Hippocampal formation (tissue), 2 donors: ENCODE measurements at places on chromosomes 12 and 14.

- no peak for DNase-seq
These were observed 77.7 kb downstream of the FLRT2 start for GRCh38 chr14:85607651-85608081.

DNA sequence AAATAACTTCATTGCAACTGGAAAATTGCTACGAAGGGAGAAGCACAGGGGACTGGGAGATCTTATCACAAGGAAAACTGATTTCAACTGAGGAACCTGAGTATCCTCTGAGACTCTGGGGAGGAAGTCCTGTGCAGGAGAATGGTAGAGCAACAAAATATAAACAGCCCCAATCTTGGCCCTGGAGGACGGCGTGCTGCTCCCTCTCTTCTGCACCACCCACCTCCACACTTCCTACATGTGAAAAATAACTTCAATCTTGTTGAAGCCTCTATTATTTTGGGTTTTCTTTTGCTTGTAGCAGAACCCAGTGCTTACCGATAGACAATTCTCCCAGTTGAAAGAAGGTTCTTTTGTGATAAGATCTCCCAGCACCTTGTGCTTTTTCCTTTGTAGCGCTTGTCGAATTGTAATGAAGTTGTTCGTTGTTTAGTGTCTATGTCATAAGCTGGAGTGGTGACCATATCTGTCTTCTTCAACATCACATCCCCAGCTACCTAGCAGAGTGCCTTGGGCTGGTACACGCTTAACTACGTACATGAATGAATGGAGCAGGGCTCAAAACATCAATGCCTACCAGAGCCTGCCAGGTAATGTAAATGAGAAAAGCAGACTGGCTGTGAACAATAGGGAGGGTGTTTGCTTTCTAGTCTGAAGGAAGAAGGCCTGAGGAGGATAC is 2.8 kb upstream of the CD4 start:
- no peak for DNase-seq

DNA sequence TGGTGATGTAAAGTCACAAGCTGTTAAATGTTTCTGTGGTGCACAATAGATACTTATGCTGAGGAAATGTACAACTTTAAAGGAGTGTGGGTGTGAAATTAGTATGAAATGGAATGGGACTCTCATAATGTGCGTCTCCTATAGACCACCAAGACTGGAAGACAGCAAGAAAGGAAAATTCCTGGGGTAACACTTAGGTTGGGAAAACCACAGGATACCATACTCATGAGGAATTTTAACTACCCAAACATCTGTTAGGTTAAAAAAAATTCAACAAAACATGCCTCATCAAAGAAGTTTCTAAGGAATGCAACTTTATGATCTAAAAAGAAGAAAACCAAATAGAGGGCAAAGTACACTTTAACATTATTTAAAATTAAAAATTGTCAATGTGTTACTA is 113.7 kb upstream of the MYF6 start:
- no peak for DNase-seq

- no peak for DNase-seq
These were observed 240.7 kb upstream of the PLEKHG7 start for GRCh38 chr12:92462049-92462448.

- no peak for DNase-seq
These were observed 34.3 kb downstream of the HECTD1 start for GRCh38 chr14:31173120-31173837.

GRCh38 chr12:57188090-57188425 is 28.5 kb upstream of the NXPH4 start:
- no peak for DNase-seq

DNA sequence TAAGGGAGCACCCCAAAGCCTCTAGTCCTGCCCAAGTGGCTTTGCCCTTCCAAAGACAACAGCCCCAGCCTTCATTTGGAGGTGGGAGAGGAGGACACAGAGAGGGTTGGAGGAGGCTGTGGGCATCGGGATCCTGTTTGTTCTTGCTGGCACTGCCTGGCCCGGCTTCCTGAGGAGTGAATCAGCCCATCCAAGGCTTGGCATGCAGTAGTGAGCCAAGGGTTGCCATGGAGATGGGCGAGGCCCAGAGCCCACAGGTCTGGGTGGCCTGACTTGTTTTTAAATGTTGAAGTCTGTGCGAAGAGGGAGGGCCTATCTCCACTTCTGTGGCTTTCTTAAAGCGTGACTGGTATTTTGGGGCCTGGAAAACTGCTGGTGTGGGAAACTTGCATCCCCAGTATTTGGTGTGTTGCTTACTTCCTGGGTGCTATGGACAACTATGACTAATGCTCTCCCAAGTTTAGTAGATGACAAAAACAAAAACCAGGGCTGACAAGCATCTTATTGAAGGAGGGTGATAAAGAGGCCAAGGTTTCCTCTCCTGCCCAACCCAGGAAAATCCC is 15.8 kb downstream of the CD9 start:
- DNase-seq = peak; percentile 78

DNA sequence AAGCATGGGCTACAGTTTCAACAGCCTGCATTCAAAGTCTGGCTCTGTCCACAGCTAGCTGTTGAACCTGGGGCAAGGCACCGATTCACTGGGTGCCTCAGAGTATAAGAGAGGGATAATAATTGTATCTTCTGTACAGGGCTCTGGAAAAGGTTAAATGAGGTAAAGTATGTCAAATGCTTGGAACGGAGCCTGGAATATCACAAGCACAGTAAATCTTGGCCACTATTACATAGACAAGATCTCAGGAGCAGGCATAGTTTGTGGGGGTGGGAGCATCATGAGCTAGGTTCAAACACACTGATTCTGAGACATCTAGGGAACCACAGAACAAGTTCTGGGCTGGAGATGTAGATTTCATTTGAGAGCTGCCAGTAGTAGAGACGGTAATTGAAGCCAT is 203.7 kb upstream of the NUDT4 start:
- no peak for DNase-seq

- DNase-seq = no peak
These were observed 385.9 kb downstream of the EGLN3 start for GRCh38 chr14:33564774-33565630.

DNA sequence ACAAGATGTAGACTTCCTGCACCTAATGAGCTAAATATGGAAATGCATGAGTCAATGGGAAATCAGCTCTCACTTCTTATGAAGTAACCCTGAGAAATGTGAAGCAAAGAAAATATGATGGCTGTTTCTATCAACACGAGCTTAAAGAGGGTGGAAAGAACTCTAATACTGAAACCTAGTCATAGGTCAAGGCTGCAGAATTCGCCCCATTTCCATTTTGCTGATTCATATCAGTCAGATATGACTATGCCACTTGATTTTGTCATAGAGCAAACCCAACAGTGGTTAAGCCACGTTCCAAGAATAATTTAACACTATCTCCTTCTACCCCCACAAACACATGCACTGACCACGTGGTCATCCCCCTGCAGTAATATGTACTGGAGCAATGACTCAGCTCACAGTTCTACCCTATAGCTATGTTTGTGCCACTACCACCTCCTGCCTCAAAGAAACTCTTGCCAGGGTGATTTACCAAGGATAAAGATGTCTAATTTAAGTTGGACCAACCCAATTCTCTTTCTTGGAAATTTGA is 157.5 kb downstream of the TMTC3 start:
- no peak for DNase-seq

DNA sequence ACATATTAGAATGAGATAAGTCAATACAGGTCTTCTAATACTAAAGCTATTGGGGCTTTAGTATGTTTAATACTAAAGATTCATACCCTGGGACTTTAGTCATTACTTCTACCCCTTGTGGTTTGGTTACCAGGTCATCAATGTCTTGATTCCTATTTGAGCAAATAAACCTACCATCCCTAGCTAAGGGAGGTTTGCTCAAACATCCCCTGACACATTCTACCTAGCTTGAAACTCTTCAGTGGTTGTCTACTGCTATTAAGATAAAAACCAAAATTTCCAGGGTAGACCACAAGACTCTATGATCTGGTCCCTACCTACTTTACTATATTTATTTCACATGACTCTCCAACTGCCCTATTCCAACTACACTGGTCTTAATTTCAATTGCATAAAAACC is 7.3 kb upstream of the C2CD5 start:
- no peak for DNase-seq
